Activated T-helper 17 cell treated with anti-CD3 and anti-CD28 coated beads, Interleukin-2, amount 50 U/mL, for 72 hours (primary cell): ENCODE measurements at places on chromosomes 4 and X. TPM values are rescaled to one million over a fixed set of nuclear protein-coding genes. Genes with fewer than 3 reads are reported as not detected.

EXOC1L gene
- not detected for total RNA-seq

TMEM271 gene
- total RNA-seq = not detected

SPANXD gene
- not detected for total RNA-seq

COL25A1 gene
- 0.08 TPM for total RNA-seq

RAI2 gene
- total RNA-seq = 0.29 TPM

ARFIP1 gene
- 14.0 TPM for total RNA-seq

TRIM61 gene
- 1.1 TPM for total RNA-seq

GRCh38 chr4:78864405-78865024, 74.7 kb downstream of the PAQR3 start:
- ATAC-seq = peak; percentile 37

DNA sequence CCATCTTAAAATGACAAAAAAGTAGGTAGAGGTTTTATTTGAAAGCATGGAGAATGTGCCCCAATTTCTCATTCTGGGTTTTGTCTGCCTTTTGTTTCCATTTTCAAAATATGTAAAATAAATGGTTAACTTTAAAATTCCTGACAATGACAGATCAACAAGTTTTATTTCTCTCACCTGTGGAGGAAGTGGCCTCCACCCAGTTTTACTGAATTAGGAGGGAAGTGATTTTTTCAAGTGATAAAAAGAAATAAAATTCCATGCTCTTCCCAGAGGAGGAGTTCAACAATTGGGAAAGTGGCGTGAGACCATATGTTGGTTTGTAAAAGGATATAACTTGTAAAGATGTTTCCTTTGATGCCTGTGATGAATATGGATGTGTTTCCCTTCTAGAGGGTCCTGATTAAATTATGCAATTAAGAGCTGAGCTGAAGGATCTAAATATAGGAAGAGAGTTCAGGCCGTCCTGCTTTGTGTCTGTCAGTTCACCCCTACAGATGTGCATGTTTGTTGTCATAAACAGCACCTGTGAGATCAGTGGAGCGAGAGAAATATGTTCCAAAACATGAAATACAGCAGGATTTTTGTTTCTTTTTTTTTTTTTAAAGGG, 19.5 kb downstream of the SMAD1 start:
- no peak for ATAC-seq

- no peak for ATAC-seq
Measured at GRCh38 chr4:138706201-138706600, 309.4 kb upstream of the NOCT start.

DNA sequence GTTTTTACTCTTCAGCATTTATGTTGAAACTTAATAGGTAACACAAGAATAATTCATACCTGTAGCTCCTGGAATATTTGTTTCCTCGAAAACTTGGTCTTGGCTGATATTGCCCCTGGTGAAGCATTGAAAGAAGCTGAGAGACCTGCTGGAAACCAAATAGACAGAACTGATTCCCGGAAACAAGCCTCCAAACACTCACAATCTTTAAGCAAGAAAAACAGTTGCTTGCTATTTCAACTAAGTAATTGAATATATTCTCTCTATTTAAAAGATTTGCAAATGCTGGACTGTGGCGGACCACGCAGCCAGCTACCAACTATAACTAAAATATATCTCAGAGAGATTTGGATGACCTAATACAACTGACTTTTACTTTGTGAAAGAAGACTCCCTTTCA, 3.6 kb downstream of the PCDH18 start:
- ATAC-seq = no peak

DNA sequence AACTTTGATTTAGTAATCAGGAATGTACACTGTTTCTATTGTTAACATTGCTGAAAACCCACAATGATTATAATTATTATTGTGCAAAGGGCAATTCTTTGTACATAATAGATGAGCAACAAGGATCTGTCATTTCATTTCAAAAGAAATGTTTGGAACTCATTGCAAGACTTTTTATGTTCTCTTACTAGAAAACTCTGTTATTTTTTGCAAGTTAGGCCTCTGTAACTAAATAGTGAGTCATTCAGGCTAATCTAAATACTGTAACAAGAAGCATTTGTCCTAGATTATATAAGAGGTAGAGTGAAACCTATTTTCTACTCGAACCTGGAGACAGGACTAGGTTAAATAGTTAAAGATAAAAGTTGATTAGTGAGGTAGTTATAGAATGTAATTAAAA, 93.2 kb upstream of the FAM47B start:
- ATAC-seq = no peak

DNA sequence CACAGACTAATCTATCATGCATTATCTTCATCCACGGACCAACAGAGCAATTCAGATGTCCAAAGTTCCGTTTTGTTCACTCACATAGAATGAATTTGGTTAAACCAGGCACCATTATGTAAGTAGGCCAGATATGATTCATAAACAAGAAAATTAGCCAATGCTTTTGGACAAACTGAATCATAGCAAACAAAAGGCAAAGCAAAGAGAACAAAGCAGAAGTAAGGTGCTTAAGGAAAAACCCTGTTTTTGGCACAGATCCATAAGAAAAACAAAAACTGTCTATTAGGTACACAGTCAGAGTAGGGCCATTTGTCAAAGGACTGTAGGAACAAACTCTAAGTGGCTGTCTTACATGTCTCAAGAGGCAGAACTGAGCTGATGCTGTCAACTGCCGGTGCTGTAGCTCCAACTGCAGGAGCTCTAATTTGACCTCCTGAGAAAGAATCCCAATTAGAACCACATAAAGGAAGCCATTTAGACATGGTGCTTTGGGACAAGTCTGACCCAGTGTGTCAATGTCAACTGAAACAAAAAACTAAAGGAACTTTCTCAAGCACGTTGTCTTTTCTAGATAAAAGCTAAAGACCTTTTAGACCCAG, 146.7 kb downstream of the COL25A1 start:
- no peak for ATAC-seq

GRCh38 chr4:22667332-22667940, 25.3 kb upstream of the GBA3 start:
- ATAC-seq = no peak

- no peak for ATAC-seq
Measured at GRCh38 chr4:105510245-105510644, 36.4 kb upstream of the PPA2 start.

DNA sequence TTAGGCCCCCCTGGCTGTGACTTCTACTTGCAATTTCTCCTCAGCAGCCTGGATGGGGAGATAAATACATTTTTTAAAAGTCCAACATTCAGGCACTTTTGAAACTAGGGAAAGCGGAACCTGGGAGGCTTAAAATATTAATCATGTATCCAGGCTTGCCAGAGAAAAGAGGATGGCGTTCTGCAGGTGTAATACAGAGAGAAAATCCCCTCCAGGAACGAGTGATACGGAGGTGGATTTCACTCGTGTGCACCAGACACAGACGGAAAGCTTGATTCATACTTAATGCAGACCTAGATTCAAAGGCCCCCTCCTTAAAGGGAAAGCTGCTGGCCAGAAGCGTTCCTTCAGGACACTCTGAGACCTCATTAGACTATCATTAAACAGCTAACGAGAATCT, 354.0 kb upstream of the BOD1L1 start:
- no peak for ATAC-seq

DNA sequence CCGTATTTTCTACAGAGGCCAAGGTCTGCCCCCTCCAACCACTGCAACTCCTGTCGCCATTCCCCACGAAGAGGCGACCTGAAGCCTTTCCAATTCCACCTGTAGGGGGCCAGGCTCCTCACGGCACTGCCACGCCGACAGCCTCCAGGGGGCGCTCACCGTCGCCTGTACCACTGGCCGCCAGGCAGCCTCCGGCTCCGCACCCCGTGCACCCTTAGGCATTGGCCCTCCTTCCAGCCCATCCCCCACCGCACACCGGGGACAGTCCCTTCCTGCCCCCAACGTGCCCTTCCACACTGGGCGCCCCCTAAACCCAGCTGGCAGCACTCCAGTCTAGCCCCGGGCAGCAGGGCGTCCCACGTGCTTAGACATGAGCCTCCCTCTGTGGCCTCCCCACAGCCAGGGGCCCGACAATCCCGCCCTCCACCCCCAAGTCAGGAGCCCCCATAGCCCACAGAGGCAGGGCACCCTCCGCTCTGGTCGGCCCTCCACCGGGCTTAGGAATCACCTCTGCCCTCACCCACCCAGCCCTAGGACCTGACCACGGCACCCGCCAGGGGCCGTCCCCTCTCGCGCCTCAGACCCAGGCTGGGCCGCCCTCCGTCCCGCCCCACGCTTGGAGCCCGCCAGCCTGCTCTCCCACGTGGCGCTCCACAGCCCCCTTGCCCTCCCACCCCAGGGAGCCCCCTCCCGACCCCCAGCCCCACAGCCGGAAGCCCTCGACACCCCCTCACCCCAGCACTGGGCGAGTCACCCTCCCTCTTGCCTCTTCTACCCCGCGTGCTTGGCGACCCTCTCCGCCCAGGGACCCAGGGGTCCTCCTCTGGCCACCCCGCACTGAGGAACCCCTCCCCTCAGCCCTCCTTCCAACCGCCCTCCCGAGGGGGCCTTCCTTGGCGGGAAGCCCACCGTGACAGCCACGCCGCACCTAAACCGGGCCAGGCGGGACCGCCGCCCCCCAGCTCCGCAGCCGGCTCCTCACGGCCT, 711 bp downstream of the PNMA6E start:
- peak; percentile 78 for ATAC-seq

GRCh38 chr4:109548655-109549054, 11.4 kb upstream of the MCUB start:
- peak; percentile 98 for ATAC-seq
